Right atrium auricular region (tissue), 2 donors: ENCODE measurements at places on chromosomes 1 and 21. TPM values are rescaled to one million over a fixed set of nuclear protein-coding genes. Genes with fewer than 3 reads are reported as not detected.

The BACE2 gene
- 50.3 TPM for total RNA-seq

The APOBEC4 gene
- total RNA-seq: not detected

The RSPH1 gene
- total RNA-seq: not detected

The BGLAP gene
- not detected for total RNA-seq

DNA sequence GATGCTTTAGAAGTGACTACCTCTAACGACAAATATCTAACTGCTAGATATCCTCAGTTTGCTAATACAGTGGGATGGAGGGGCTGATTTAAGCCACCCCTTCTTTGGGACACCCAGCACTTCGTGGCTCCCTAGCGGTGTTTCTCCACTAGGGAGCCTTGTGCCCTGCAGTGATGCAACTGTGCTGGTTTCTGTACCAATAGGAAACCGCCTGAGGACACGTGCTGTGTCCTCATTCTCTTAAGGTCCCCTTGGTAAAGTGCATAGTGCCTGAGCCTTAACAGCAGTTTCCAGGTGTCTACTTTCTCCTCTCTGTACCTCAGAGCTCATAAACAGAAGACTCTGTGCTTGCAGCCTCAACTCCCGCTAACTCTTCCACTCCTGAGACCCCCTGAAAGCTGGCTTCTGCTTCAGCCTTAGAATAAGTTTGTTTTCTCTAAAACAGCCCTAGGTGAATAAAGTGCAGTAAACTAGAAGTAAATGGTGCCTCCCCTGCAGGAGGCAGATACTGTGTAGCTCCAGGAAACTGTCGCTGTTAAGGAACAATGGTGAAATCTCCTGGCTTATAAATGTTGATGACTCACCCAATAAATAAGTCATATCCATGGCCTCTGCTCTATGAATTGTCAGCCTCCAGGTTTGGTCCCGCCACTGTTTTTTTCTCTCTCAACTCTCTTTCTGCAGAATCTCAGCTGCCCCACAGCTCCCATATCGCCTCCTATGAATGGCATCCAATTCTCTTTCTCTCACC, 130.4 kb downstream of the AK5 start:
- H3K4me1 ChIP-seq: no peaks in the 10 kb centered on the region
- no peaks in the 10 kb centered on the region for H3K36me3 ChIP-seq
- H3K27ac ChIP-seq: no peak overlapping the region
- H3K4me3 ChIP-seq: no peak overlapping the region
- no peaks in the 10 kb centered on the region for H3K27me3 ChIP-seq
- no peak for DNase-seq

- no peak overlapping the region for H3K4me3 ChIP-seq
- H3K4me1 ChIP-seq: no peaks in the 10 kb centered on the region
- no peaks in the 10 kb centered on the region for H3K27me3 ChIP-seq
- H3K27ac ChIP-seq: no peak overlapping the region
- no peaks in the 10 kb centered on the region for H3K36me3 ChIP-seq
- DNase-seq: no peak
Observed at GRCh38 chr21:34812504-34813265, 143.9 kb downstream of the CLIC6 start.

DNA sequence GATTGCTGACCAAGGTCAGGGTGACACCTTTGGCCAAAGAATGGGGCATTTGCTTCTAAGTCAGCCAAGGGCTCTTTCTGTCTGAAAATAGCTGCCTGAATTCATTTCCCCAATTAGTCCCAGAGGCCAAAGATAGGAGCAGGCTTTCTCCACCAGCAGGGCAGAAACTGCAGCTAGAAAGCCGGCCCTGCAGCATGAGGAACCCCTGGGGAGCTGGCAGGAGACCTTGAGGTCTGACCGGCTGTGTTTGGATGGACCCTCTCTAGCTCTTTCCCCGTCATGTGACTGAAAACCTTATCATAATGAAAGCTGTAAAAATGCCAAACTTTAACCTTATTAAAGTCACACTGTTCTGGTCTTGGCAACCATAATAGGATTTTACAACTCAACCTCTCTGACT, 93.4 kb downstream of the CD58 start:
- peak overlapping the region; percentile 89 for H3K27ac ChIP-seq
- H3K36me3 ChIP-seq: no peaks in the 10 kb centered on the region
- no peak overlapping the region for H3K4me3 ChIP-seq
- DNase-seq: no peak
- H3K4me1 ChIP-seq: peaks cover 28% of the 10 kb centered on the region
- no peaks in the 10 kb centered on the region for H3K27me3 ChIP-seq

DNA sequence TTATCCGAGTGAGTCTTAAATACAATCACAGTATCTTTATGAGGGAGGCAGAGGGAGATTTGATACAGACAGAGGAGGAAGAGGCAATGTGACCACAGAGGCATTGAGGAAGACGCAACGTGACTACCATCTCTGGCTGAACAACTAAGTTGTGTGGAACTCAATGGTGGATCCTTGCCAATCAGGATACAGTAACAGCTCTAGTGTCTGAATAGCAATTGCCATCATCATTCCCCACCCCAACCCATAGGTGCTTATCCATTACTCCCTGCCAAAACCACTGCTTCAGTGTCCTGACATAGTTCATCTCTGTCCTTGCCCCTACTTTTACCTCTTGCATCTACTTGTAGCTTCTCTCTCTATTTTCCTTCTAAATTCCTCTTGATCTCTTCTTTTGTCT, 20.5 kb upstream of the RHBDL2 start:
- H3K4me3 ChIP-seq: no peak overlapping the region
- no peak for DNase-seq
- no peaks in the 10 kb centered on the region for H3K4me1 ChIP-seq

DNA sequence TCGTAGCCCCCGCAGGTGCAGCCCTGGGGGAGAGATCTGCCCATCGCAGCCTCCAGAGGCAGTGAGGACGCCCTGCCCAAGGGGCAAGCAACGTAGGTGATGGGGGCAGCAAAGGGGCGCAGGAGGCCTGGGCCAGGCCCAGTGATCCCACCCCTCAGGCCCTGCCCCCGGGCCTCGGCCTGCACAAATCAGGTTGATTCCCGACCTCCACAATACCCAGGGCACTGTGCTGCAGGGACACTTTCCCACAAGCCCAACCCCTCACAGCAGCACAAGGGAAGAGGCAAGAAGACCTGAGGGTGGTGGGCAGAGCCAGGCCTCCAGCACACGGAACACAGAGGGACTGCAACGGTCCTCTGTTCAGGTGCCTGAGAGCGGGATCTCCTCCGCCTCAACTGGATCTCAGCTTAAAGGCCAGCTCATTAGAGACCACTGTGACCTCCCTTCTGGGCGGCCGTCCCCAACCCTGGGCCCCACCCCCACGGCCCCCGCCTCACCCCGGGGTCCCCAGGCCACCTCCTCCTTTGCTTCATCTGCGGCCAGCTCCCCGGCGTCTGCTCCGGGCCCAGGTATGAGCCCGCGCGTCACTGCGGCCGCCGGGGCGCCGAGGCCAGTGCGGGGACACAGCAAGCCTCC, 812 bp upstream of the ARF1 start:
- peaks cover 7% of the 10 kb centered on the region for H3K36me3 ChIP-seq
- no peak for DNase-seq
- H3K4me3 ChIP-seq: peak overlapping the region; percentile 78
- H3K4me1 ChIP-seq: peaks cover 47% of the 10 kb centered on the region
- peak overlapping the region; percentile 96 for H3K27ac ChIP-seq
